Putamen (tissue), 1 donor: ENCODE measurements at places on chromosomes 5 and 9.

DNA sequence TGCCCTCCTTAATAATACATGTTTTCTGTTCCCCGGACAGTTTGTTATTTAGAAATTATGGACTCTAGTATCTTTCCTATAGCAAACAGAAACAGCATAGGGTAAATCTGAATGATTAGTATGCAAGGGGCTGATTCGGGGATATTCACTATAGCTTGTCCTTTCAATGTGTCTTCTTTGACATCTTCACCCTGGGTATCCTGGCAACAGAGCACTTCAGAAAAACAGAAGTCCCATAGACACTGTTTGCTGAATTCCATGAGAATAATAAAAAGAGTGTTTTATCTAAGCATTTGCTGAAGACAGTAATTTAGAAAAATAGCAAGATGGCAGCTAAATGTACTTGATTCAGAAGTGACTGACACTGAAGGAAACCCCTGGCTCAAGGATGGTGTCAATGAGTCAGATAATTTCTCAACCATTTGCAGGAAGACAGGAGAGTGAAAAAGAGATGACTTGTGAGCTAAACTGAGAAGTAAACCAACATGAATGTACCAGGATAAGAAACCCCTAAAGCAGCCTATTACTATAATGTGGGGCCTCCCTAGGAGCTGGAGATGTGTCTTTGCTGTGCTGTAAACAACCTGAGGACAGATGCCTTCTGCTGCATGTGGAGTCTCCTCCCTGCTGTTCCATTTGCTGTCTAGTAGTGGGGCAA lies 246.2 kb downstream of the MAN2A1 start:
- no peak for DNase-seq

- DNase-seq, result no peak
Measured at GRCh38 chr5:88377705-88378656, 109.3 kb upstream of the TMEM161B start.

DNA sequence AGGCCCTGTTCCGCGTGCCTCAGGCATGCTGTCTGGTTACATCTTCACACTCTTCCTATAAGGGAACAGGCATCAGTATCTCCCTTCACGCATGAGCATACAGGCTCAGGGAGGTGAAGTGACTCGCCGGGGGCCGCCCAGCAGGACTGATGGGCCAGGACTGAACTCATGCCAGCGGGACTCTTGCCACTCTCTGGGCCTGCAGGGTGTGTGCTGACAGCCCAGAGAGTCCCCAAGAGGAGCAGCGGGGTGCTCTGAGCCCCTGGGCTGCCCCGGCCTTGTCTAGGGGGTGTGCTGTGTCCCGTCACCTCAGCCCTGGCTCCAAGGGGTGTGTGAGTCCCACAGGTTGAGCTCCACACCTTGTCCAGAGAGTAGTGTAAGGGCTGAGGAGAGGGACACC lies 9.9 kb downstream of the KCNT1 start:
- DNase-seq, result no peak

DNA sequence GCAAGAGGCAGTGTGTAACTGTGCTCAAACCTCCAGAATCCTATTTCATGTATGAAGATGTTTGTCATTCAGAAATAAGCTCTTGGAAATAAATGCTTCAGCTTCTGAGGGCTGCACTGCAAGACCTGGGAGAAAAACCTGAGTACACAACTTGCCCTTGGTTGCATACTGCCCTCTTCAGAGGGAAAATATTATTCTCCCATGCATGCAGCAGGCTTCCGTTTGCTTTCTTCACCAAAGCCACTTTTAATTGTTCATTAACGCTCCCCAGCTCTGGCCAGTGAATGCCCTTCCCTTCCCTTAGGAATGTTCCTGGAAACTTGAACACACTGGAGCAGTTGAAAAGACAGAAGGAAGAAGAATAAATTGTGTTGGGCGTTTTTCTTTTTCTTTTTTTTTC lies 2.5 kb upstream of the WHRN start:
- no peak for DNase-seq

- DNase-seq, result peak; percentile 17
Measured at GRCh38 chr9:3980771-3981170, 319.1 kb downstream of the GLIS3 start.

- no peak for DNase-seq
Measured at GRCh38 chr5:161305601-161306000, 240.9 kb downstream of the GABRB2 start.

GRCh38 chr9:25876248-25876647 lies 198.0 kb upstream of the TUSC1 start:
- DNase-seq, result no peak

GRCh38 chr9:128846680-128847030 lies 17.1 kb upstream of the SPOUT1 start:
- DNase-seq, result no peak

- peak; percentile 24 for DNase-seq
Measured at GRCh38 chr5:68353605-68354004, 138.0 kb downstream of the PIK3R1 start.

DNA sequence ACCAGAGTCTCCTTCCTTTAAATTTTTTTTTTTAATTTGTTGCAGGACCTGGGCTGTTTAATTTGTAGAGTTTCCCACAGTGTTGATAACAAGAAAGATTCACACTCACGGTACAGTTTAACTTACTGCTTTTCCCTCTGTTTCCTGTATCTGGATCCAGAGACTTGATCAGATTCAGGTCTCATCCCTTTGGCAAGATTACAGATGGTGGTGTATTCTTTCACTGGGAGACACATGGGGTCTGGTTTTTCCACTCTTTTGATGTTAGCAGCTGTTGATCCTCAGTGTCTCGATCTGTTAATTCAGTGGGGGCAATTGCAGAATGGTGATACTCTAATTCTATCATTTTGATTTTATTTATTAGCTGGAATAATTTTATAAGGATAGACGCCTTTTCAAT lies 75.4 kb upstream of the TNFAIP8 start:
- no peak for DNase-seq

DNA sequence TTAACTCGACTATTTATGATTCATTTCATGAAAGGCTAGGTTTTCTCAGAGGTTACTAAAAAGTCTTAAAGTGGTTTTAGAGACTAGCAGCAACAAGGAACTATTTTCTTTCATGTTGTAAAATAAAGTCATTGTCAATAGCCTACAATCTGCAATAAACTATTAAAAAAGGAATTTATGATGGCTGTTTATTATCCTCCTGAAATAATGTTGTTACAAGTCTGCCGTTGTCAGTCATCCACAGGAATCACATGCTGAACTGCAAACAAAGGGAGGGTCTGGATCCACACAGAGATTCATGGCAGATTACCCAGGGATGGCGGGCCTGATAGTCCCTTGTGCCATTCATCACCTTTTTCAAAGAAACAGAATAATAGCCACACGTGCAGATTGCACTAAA lies 49.2 kb downstream of the TMEM174 start:
- DNase-seq, result no peak

DNA sequence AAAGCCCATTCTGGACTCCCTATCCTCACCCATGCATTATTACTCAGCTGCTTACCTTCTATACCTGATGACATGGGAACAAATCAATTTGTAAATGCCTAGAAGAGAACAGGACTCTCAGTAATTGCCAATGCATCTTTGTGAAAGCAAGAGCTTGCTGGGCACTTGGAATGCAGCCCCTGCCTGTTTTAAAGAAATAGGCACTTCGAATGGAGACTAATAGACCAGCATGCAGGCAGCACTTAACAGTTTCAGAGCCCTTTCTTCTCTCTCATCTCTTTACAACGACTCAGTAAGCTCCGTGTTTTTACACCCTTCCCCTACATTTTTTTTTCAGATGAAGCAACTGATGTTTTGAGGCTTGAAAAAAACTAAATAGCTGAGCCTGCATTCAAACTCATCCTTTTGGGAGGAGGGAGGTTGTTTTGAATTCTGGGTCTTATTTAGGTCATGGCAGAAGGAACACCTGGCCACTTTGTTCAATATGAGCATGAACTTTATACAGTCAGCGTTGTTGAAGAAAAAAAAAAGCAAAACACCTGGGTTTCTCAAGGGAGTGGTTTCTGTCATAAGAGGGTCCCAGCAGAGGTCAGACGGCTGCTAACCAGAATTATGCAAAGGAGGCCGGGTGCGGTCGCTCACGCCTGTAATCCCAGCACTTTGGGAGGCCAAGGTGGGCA lies 34.6 kb upstream of the WHRN start:
- DNase-seq, result no peak

GRCh38 chr5:34970552-34970951 lies 41.2 kb downstream of the DNAJC21 start:
- DNase-seq, result no peak

- DNase-seq, result no peak
Measured at GRCh38 chr5:126857472-126858410, 80.8 kb downstream of the LMNB1 start.
